CD4-positive, alpha-beta T cell (primary cell): ENCODE measurements at places on chromosomes 4 and X.
A peak's percentile ranks its signal among the peaks of the same experiment; 100 is the strongest.

- DNase-seq = no peak
Observed at GRCh38 chrX:41823402-41823801, 99.4 kb downstream of the GPR82 start.

DNA sequence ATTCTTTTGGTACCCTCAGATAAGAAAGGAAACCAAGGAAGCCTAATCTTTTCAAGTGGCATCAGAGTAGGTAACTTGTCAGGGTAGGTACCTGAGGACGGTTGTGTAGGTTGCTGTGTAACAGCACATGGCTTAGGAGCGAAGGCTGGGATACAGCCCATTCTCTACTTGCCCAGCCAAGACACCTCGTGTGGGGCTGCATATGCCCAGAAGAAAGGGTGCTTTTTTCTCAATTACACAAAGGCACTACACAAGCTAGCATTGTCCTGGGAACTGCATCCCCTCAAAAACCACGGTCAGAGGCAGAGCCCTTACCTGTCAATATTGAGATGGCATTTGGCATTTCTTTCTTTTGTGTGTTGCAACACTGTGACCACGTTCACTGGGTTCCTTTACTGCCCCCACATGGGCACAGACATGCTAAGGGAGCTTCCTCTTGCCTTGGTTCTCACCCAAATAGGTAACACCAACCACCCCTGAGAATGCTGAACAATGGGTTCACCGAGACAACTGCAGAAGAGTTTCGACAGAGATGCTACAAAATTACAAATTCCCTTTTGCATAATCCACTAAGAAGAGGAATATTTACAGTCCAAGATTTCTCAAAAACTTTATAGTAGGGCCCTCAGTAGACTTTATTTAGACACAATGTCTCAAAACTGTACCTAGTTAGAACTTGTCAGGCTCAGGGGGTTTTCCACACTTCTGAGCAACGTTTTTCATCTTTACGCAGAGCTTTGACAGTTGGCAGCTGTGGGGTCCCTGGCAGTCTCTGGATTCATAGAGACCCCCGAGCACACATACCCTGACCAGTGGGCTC lies 35.8 kb upstream of the TNIP3 start:
- peak; percentile 8 for DNase-seq

GRCh38 chrX:11137543-11138139 lies 26.5 kb downstream of the HCCS start:
- DNase-seq = peak; percentile 22

GRCh38 chr4:57424232-57424897 lies 314.2 kb upstream of the IGFBP7 start:
- DNase-seq = no peak

- no peak for DNase-seq
Observed at GRCh38 chr4:55069248-55069647, 56.1 kb downstream of the KDR start.

GRCh38 chrX:129000018-129000417 lies 523.3 kb downstream of the SMARCA1 start:
- DNase-seq = no peak

- DNase-seq = no peak
Observed at GRCh38 chrX:137425986-137426385, 139.9 kb upstream of the ZIC3 start.

DNA sequence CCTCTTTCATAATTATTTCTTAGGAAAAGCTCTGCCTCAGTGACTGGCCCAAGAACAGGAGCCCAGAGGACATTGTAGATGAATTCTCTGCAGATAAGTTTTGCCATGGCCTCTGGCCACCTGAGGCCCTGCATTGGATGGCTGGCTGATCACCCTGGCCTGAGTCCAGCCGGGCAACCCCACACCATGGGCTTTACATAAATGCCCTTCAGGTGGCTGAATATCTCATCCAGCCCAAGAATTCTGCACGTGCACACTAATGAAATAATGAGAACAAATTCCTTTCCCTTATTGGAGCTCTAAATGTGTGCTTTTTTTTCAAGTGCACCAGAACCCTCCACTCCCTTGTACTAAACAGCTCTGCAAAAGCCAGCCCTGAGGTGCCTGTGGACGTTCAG lies 65.7 kb downstream of the IRF2 start:
- DNase-seq = no peak

DNA sequence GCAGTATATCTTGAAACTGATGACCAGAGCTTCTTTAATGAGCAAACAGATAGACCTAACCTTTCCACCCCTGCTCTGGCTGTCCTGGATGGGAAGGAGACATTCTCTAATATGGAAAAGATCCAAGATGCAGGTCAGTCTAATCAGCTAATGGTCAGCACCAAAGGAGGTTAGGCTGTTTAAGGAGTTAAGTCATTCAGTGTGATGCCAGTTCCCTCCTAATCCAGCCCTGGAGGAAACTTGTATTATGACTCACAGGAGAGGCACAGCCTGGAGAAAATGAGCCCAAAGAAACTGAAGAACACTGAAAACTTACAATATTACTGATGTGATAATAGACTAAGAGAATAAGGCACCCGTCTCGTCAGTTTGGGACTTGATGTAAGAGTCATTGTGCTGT lies 323.0 kb downstream of the HNRNPD start:
- DNase-seq = no peak

DNA sequence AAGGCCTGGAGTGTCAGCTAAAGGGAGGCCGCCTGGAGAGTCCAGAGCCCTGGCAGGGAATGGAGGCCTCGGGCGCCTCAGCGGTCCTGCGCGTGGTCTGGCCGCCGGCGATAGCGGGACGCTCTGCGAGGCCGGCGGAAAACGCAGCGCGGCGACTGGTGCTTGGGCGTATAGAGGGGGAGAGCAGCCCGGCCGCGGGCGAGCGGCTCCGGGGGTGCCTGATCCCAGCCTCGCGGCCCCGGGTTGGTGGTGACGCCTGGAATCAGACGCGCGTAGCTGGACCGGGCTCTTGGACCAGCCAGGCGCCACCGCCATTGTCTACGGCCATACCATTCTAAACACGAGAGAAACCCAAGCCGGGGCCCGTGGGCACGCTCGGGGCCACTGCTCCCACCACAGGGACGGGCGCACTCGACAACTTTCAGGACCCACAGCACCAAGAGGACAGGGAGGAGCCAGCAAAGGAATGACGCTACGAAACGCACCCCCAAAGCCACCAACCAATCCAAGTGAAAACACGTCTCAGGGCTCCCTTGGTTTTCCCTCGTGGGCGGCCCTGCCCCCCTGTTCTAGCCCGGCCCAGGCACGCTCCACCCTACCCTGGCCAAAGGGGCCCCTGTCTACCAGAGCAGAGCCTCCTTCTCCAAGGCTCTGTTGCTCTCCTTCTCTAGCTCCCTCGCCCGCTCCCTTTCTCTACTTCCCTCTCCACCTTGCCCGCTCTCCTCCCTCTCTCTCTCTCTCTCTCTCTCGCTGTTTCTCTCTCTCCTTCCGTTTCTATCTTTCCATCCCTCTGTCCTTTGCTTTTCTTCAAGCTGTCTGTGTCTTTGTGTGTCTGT lies 7.8 kb downstream of the FRG2 start:
- no peak for DNase-seq

- DNase-seq = no peak
Observed at GRCh38 chrX:1025413-1025812, 187.0 kb downstream of the CRLF2 start.

DNA sequence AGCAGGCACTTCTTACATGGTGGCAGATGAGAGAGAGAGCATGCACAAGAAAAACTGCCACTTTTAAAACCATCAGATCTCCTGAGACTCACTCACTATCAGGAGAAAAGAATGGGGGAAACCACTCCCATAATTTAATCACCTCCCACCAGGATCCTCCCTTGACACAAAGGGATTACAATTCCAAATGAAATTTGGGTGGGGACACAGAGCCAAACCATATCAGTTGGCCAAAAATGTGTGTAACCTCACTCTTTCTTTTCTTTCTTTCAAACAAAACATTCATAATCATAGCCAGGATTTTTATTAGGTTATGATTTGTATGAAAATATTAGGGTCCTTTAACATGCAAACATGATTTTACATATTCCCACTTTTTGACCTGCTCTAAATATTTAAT lies 222.1 kb downstream of the PCDH18 start:
- DNase-seq = no peak

DNA sequence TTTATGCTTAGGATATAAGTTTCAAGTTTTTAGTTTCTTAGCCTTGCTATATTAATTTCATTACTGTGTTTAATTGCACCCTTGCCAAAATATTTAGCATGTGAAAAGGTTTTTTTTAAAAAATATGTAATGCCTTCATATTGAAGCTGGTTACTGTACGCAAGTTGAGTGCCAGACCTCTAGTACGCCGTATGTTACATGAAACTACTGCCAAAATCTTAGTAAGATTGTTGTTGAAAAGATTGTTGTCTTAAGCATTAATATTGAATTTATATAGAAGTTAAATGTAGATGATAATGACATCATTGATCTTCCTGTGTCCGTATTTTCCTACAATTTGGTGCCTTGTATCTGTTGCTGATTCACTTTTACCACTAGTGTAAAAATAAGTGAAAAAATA lies 37.1 kb downstream of the FAM133A start:
- DNase-seq = no peak

DNA sequence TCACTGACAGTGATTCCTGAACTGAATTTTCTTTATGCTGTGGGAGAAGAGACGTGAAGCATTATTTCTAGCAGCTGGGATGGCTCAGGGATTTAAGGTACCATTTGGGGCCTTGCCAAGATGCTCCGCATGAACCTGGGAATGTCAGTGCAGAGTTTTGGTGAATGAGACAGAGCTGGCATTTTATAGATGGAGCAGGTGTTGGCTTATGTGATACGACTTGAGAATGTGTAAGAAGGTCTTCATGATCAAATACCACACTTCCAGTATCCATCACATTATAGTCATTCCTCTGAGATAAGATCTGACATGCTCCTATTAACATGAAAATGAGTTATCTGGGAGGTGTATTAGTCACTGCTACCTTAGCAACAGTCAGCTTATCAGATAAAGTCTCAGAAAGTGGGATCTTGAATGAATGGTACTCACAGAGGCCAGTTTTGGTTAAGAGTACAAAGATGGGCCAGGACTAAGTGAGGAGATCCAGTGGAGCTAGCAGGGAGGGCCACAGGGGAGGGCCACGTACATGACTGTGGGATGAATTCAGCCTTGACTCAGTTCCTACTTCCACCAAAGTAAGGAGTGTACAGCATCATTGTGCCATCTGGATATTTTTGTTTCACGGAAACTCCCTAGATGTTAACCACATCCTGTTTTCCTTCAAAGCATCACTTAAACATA lies 116.7 kb downstream of the SPCS3 start:
- DNase-seq = no peak

- no peak for DNase-seq
Observed at GRCh38 chrX:152638443-152638904, 779 bp downstream of the GABRQ start.

- no peak for DNase-seq
Observed at GRCh38 chr4:38497121-38497520, 166.9 kb upstream of the KLF3 start.

GRCh38 chr4:88960576-88960975 lies 96.4 kb downstream of the FAM13A start:
- no peak for DNase-seq

GRCh38 chr4:83174844-83175414 lies 60.4 kb upstream of the PLAC8 start:
- DNase-seq = no peak

- DNase-seq = no peak
Observed at GRCh38 chr4:107210450-107211239, 174.5 kb upstream of the DKK2 start.

- no peak for DNase-seq
Observed at GRCh38 chr4:70725633-70726032, 3.9 kb downstream of the RUFY3 start.

DNA sequence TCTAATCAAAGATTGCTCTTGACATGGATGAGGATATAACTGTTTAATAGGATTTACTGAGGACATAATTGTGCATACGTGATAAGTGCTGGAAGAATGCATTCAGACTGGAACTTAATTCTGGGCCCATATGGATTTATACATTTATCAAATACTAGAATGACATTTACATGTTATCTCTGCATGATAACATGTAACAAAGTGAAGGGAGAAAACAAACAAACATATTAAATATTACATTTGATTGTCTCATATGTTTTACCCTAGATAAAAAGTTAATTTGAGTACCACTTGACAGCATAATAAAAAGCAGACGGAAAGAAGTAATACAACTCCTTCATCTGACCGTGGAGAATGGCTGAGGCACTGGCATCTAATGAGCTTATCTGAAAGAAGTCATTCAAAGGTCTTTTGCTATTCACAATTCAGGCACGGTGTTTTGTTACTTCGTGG lies 297.8 kb downstream of the PPP3CA start:
- DNase-seq = no peak

GRCh38 chr4:30413915-30414314 lies 306.3 kb upstream of the PCDH7 start:
- DNase-seq = no peak

DNA sequence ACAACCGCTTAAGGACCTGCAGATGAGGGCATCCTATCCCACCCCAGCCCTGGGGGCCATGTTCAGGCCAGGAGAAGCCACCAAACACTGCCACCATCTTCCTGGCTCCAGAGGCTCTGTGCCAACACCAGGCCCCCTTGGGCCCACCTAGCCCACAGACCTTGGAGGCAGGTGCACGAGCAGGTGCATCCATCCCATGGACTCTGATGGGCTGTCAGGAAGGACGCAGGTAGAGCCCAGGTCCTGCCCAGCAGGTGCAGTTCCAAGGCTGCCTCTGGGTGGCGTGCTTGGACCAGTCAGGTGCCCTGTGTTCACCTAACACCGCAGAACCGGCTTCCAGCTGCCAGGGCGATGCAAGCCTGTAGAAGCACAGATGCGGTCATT lies 22.8 kb upstream of the PDE6B start:
- no peak for DNase-seq

DNA sequence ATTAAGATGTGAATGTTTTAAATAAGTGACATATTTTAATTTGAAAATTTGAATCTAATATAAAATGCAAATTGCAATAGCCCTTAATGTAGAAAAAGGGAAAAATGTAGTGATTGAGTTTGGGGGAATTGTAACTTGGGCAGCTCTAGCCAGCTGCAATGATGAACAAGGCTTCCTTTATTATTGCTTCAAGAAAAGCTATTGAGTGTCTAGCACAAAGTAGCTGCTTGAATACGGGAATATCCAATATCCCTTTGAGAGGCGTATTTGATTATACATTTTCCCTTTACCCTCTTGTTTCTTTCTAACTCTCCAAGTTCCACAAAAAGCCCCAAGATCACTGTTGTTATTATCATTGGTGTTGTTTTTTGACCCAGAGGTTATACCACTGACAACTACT lies 21.8 kb downstream of the IL1RAPL1 start:
- no peak for DNase-seq

DNA sequence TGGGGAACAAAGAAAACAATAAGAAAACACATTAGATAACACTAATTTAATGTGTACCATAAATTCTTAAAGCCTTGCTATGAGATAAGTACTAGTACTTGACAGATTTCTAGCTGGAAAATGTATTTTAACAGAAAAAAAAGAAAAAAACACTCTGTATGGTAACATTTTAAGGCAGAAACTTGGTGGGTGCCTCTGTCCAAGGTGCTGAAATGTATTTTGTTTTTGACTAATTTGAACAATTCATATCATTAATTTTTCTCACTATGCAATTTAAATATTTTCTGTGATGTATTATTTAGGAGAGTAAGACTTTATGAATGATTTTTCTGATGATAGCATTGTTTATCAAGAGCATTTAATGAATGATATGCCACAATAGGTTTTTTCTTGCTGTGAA lies 107.5 kb downstream of the GABRG1 start:
- no peak for DNase-seq
